H1 (cell line): ENCODE measurements at places on chromosomes 12 and 14.

DNA sequence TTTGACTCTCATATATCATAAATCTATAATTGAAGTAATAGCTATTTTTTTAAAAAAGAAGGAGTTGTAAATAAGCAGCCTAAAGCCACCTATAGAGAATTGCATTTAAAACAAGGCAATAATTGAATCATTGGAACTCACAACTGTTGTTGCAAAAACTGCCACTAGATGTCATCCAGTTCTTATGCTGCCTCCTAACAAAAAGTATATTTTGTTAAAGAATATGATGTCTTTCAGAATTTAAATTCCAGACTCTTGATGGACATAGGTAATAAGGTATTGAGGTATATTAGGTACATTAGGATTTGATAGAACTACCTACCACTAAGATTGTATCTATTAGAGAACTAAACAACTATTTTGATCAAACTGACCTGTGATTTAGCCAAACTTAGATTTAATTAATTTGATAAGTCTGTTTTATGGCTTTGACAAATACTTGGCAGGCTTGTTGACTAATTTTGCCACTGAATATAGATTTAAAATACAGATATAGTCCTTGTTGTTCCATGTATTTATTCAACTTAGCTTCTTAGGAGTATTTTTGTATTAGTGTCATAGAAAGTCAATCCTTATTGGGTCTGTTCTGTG lies 401.4 kb downstream of the RPL10L start:
- no peak for DNase-seq

DNA sequence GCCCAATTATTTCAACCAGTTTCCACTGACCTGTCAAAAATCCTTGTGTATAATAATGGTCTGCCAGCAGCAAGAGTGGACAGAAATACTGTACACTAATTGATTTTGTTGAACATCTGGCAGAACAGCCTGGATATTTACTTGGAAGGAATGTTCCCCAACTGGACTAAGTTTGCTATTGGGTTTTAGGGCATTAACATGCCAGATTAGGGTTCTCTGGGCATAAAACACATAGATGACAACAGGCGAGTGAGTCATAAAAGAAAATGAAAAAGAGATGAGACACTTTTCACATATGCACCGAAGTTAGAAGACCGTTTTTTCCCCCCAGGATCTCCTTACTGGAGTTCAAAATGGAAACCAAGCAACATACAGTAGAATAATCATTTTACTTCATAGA lies 236.3 kb upstream of the NAV3 start:
- DNase-seq = no peak

DNA sequence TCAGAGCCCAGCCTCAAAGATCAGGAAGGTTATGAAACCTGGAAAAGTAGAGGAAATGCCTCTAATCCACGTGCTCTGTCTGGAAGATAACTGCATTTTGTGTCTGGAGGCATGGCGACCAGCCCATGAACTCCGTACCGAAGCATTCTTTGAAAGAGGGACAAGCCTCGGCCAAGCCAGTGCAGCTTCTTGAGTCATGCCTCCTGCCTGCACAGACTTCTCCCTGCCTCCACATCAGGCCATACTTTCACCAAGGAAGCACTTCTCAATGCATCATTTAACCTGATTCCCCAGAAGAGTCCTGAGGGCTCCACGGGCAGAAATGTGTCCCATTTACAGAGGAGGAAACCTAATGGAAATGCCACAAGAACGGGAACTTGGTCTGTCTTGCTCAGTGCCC lies 3.4 kb downstream of the ACTN1 start:
- DNase-seq = no peak

- no peak for DNase-seq
Measured at GRCh38 chr14:36553656-36554260, 28.7 kb downstream of the NKX2-8 start.

DNA sequence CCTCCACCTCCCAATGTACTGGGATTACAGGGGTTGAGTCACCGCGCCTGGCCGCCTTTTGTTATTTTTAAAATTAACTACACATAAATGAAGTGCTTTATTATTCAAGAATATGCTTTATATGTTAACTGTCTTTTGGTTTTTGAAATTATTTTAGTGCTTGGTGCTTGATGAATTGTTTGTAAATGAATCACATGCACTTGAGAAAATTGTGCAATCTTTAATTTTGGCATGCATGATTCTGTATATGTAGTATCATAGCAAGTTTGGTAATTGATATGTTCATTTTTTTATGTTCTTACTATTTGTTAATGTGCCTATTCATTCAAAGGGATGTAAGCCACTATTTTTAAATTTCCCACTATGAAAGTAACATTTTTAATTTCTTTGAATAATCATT lies 440.9 kb downstream of the NAV3 start:
- no peak for DNase-seq

DNA sequence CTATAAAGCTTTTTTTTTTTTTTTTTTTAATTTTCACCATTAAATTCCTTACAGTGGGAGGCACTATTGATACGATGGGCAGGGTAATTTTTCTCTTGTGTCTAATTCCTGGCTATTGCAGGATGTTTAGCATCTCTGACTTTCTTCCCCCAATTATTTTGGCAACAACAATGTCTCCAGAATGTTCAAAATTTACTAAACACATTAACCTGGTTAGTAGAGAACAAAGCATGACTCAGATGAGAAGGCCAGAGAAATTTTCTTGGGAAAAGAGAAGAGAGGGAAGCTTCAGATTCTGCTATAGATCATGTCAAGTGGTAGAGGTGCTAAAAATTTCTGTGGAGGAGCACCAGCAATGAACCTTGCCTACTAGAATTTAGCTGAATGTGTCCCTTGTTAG lies 171.5 kb upstream of the PRICKLE1 start:
- no peak for DNase-seq

DNA sequence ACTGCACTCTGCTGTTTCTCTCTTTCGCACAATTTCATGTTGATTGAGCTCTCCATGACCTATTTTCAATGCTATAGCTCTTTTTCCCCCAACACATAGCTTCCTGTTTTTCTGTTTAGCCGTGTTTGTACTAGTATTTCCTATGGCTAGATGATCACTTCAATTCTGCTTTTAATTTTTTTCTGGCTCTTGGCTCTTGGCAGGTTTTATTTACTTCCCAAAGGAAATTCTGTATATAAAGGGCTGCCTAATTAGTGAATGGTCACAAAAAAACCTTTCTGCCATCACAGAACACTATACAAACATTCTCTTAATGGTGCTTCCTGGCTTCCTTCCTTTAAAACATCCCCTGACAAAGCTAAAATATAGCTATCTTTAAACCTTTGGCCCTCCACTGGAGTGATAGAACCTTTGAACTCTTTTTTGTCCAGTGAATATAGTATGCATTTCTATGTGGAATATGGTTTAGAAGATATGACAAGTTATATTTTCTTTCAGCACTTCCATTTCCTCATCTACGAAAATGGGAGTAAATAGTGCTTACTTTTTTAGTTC lies 88.2 kb downstream of the RASSF9 start:
- DNase-seq = no peak

- DNase-seq = no peak
Measured at GRCh38 chr12:5242440-5242839, 189.5 kb upstream of the NTF3 start.

DNA sequence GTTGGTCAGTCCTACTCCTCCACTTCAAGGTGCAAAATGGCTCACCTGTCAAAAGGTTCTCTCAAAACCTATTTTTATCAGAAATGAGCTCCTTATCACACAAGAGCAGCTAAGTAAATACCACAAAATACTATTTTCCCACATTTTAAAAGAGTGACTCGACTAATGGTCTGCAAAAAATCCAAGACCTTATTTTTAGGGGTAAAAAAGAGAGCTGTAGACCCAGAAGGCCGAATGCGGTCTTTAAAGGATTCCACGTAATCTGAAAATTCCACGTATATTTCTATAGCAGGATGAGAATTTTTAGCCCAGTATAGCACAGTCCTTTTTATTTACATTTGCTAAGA lies 3.8 kb downstream of the C14orf93 start:
- DNase-seq = no peak

DNA sequence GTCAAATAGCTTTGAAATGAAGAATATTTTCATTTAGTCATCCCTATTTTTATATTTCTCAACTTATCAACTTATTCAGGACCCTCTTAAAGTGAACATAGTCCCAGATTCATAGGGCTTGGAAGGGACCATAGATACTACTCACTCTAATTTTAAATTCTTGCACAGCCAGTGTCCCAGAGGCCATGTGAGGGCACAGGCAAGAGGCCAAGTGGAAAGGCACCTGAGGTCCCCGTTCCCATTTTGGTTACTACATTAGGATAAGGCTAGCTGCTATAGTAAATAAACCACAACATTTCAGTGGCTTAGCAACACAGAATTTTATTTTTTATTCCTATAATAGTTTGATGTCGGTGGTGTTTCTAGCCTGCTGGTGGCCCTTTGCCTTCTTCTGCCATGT lies 227.8 kb downstream of the SPTSSA start:
- no peak for DNase-seq

GRCh38 chr14:71985538-71986189 lies 53.4 kb downstream of the RGS6 start:
- no peak for DNase-seq

DNA sequence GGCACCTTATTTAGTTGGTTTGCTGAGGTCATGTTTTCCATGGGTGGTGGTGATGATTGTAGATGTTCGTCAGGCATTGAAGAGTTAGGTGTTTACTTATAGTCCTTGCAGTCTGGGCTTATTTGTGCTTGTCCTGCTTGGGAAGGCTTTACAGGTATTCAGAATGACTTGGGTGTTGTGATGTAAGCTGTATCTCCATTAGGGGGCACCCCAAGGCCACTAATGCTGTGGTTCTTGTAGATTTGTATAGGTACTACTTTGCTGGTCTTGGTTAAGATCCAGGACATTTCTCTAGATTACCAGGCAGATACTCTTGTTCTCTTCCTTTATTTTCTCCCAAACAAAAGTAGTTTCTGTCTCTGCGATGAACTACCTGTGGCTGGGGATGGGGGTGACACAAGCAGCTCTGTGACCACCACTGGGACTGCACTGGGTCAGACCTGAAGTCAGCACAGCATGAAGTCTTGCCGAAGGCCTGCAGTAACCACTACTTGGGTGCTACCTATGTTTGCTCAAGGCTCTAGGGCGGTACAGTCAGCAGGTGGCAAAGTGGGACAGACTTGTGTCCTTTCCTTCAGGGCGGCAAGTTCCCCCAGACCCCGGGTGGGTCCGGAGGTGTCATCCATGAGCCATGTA lies 35.8 kb upstream of the FBXO33 start:
- peak; percentile 66 for DNase-seq

GRCh38 chr14:67622675-67623074 lies 3.0 kb downstream of the ARG2 start:
- no peak for DNase-seq

GRCh38 chr14:68970038-68970612 lies 9.0 kb downstream of the ACTN1 start:
- no peak for DNase-seq

DNA sequence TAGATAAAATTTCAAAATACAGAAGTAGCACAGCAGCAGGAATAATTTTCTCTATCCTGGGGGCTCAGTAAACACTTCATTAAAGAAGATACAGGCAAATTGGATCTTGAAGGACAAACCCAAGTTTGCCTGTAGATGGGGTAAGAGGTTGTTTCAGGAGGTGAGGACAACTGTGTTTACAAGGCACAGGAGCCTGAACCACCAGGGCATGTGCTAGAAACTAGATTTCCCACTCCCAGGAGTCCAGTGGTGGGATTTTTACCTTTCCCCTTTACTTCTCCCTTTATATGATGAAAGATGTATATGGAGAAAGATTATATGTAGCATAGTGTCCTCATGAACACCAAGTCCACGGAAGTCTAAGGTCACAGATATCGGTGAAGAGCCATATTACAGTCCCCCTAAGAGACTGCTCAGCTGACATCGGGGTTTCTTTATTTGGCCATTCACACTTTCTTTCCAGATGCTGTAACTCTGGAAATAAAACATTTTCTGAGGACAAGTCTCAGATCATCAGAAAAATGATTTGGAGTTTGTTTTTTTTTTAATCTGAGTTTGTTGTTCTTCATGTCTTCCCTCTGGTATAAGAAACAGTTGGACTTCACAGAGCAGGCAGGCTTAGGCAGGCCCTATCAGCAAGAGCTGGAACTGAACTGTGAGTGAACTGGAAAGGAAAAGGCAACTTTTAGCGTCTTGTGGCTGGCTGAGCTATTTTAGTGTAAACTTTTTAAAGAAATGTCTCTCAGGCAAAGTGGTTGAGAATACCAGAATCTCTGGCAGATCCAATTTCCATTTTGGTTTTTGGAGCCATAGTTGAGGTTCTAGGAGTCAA lies 8.0 kb upstream of the EVL start:
- no peak for DNase-seq

DNA sequence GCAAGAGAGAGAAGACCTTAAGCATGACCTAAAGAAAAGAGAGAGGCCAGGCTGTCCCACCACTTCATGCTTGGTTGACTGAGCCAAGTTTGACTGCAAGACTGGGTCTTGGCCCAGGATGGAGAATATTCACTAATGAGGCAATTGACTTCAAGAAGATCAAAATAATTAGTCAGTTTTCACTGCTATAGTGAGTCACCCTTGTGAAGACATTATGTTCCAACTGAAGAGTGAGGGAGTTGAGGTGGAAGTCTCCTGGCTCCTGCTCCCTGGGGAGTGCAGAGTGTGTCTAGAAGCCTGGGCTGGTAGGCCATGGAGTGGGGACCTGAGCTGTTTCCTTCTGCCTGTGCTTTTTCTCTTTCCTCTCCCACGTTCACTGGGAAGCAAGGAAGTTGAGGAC lies 117.6 kb downstream of the CACNA1C start:
- no peak for DNase-seq

DNA sequence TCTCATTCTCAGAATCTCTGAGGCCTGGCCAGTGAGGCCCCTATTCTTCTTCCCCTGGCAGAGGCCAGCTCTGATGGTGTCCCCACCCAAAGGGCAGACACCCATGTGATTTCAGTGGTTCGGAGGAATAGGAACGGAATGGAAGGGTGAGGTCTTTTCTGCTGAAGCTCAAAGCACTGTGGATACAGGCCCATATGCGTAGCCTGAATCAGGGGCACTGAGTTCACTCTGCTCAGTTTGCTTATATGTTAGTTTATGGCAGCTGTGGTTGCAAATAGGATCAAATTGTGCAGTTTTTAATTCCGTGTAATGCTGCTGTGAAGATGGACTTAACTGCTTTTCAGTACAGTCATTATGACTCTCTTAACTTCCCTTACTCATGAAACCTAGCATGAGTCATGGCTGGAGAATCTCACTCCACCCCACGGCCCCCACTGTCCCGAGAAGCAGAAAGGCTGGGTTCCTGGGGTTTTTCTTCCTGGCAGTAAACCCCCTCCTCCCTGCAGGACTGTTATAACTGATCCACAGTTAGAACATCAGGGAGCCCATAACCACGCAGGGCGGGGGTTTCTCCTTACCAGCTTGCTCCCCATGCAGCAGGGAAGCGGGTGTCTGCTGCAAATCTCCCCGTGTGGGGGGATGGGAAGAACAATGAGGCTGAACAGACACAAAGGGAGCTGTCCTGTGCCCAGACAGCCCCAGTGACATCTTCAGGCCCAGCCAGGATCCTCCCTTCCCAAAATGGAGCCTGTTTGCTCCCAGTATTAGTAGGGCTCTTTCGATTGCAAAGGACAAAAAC lies 122.7 kb downstream of the SLC38A6 start:
- peak; percentile 47 for DNase-seq

DNA sequence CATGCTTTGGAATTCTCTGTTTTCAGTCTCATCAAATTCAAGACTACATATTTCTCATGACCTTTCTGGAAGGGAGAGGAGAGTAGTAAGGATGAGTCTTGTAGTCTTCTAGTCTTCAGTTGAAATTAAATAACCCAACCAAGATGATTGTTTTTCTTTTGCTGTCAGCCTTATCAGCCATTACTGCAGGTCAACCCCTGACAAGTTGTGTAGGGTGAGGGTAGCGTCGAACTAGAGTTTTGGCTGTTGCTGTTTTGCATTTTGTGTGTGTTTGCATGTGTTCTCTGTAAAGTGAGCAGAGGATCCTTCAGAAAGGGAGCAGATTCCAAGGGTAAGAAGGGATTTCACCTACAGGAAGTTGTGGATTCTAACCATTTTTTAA lies 28.4 kb downstream of the DIP2B start:
- no peak for DNase-seq
